ENCODE measurements at places on chromosomes 13 and 19.

DNA sequence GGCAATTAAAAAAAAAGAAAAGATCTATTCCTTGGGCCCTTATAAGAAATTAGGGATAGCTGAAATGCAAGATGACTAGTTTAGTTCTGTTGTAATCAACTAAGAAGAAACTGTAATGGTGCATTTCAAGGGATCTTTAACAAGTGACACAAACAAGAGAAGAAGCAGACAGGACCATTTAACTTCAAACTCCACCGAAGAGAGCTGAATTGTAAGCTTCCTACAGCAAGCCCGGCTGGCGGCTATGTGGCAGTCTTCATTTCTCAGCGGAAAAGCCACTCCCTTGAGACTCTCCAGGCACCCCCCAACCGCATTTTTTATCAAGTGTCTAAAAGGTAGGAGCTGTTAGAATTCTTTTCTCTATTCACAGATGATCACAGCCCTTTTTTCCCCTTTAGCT lies 305.2 kb upstream of the ZNF507 start:
- H3K27me3 ChIP-seq = peaks cover 52% of the 10 kb centered on the region
- H3K27ac ChIP-seq = no peak overlapping the region
- no peak overlapping the region for H3K4me3 ChIP-seq

DNA sequence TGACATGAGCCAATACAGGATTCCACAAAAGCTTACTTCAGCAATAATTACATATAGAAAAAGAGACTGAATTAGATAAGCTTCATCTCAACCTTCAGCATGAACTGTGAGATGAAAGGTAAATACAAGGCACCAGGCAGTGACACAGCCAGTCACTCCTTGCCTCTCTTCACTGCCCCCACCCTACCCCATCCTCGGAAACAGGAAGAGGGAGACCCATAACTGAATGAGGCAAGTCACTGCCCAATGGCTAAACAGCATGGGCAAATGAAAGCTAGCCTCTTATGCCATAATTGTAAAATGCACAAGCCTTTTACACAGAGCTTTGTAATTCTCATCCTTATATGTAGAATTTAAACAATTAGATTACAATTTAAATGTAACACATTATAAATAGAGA lies 1.7 kb downstream of the ZNF160 start:
- no peaks in the 10 kb centered on the region for H3K27me3 ChIP-seq
- H3K4me3 ChIP-seq = peak overlapping the region; percentile 61
- H3K27ac ChIP-seq = no peak overlapping the region

- no peaks in the 10 kb centered on the region for H3K27me3 ChIP-seq
- H3K27ac ChIP-seq = no peak overlapping the region
- H3K4me1 ChIP-seq = no peaks in the 10 kb centered on the region
- H3K36me3 ChIP-seq = no peaks in the 10 kb centered on the region
- DNase-seq = no peak
These were observed 418.9 kb downstream of the DIAPH3 start for GRCh38 chr13:59744747-59745391.

- DNase-seq = no peak
- H3K4me1 ChIP-seq = peaks cover 5% of the 10 kb centered on the region
- H3K36me3 ChIP-seq = no peaks in the 10 kb centered on the region
- H3K27ac ChIP-seq = no peak overlapping the region
These were observed 18.9 kb upstream of the CLDN10 start for GRCh38 chr13:95533545-95534160.

DNA sequence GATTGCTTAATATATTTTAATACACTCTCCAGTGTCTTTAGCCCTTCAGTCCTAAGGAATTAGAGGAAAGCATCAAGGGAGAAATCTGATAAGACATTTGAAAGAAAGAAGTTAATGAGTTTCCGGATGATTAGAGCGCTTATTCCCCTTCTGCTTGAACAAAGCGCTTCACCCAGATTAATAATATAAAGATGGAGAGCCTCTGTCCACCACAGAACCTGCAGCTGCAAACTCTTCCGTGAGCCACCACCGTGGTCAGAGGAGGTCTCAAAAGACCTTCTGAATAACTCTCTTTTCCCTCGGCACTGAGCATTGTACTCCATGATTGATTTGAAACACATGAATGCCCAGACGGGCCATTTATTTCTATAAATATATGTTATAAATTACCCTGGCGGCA lies 14.2 kb upstream of the TUBGCP3 start:
- H3K36me3 ChIP-seq = no peaks in the 10 kb centered on the region
- no peak overlapping the region for H3K27ac ChIP-seq
- H3K4me3 ChIP-seq = no peak overlapping the region
- H3K27me3 ChIP-seq = no peaks in the 10 kb centered on the region

- no peak overlapping the region for H3K27ac ChIP-seq
- H3K27me3 ChIP-seq = no peaks in the 10 kb centered on the region
- peaks cover 24% of the 10 kb centered on the region for H3K4me1 ChIP-seq
These were observed 1.5 kb downstream of the PHF11 start for GRCh38 chr13:49497272-49497671.

DNA sequence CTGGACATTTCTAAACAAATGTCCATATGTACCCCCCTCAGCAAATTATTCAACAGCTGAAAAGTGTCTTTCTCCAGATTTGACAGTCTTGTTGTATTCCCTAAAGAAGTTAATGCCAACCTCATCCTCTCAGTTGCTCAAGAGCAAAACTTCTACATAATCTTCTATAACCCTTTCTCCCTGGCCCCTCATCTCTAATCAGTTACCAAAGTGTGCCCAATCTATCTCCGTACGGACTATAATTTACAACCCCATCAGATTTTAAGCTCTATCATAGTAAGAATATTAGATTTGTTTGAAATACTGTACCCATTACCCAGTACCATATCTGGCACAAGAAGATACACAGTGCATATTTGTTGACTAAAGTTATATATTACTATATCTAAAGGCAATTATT lies 101.5 kb downstream of the FGF14 start:
- no peaks in the 10 kb centered on the region for H3K27me3 ChIP-seq
- H3K36me3 ChIP-seq = no peaks in the 10 kb centered on the region
- DNase-seq = no peak
- H3K4me3 ChIP-seq = no peak overlapping the region
- H3K4me1 ChIP-seq = no peaks in the 10 kb centered on the region
- H3K27ac ChIP-seq = no peak overlapping the region

GRCh38 chr13:94515374-94515773 lies 35.9 kb upstream of the DCT start:
- no peaks in the 10 kb centered on the region for H3K4me1 ChIP-seq
- no peaks in the 10 kb centered on the region for H3K36me3 ChIP-seq
- H3K27me3 ChIP-seq = no peaks in the 10 kb centered on the region

GRCh38 chr13:59024434-59024833 lies 1139.3 kb downstream of the DIAPH3 start:
- H3K4me3 ChIP-seq = no peak overlapping the region
- H3K27me3 ChIP-seq = no peaks in the 10 kb centered on the region
- H3K27ac ChIP-seq = no peak overlapping the region
- DNase-seq = no peak

DNA sequence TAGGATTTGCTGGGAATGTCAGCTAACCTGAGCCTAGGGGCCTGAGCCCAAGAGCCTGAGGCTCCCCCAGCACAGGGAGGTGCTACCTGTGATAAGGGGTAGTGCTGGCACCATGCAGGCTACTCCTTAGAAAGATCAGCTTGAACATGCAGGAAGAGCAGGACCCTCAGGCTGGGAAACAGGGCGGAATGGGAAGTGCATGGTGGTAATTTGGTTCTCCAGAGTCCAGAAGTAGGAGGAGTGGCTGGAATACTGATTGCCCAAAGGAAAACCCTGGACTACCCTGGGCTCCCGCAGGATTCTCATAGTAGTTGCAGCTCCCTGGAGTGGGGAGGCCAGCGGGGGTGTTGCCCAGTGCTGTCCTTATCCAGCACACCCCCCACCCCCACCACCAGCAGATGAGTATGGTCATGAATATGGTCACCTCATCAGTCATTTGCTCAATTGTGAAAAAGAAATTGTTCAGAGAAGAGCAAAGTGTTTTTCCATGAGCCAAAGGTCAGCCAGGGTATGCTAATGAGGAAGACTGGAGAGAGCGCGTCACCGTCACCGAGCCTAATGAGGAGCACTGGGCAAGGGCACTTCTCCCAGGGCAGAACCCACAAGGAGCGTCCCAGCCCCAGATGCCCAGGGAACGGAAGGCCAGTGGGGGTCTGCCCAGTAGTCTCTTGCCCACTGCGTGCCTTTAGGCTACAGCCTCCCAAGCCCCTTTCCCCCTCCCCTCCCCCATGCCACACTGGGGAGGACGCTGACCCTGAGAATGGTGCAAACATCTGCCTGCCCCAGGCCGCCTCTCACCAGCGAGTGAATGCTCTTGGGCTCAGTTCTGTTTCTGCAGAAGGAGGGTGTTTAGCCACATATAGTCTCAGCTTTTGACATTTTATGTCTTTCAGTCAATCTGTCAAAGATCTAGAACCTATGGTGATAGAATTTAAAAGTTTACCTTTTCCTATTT lies 5.3 kb downstream of the SLC25A15 start:
- no peaks in the 10 kb centered on the region for H3K27me3 ChIP-seq
- H3K4me1 ChIP-seq = peaks cover 8% of the 10 kb centered on the region
- no peak for DNase-seq
- no peak overlapping the region for H3K4me3 ChIP-seq

GRCh38 chr13:48533961-48534600 lies 1.2 kb upstream of the RCBTB2 start:
- no peaks in the 10 kb centered on the region for H3K36me3 ChIP-seq
- no peaks in the 10 kb centered on the region for H3K27me3 ChIP-seq

DNA sequence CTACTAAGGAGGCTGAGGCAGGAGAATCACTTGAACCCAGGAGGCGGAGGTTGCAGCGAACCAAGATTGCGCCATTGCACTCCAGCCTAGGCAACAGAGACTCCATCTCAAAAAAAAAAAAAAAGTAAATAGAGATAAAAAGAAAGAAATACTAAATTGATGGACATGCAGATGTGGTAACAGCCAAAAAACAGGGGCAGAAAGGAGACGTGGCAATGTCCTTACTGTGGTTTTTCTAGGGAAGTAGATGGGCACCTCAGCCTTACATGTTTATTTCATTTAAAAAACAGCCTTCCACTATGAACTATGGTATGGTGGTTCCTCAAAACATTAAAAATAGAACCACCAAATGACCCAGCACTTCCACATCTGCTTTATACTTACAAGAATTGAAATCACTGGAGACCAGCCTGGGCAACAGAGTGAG lies 6.5 kb upstream of the EIF3G start:
- H3K4me3 ChIP-seq = no peak overlapping the region
- H3K27me3 ChIP-seq = no peaks in the 10 kb centered on the region
- H3K27ac ChIP-seq = no peak overlapping the region
- DNase-seq = no peak
- H3K36me3 ChIP-seq = peaks cover 17% of the 10 kb centered on the region

- H3K36me3 ChIP-seq = no peaks in the 10 kb centered on the region
- H3K27ac ChIP-seq = no peak overlapping the region
- peaks cover 16% of the 10 kb centered on the region for H3K27me3 ChIP-seq
- no peak for DNase-seq
- H3K4me1 ChIP-seq = no peaks in the 10 kb centered on the region
These were observed 7.1 kb upstream of the KLK5 start for GRCh38 chr19:50959731-50960500.

DNA sequence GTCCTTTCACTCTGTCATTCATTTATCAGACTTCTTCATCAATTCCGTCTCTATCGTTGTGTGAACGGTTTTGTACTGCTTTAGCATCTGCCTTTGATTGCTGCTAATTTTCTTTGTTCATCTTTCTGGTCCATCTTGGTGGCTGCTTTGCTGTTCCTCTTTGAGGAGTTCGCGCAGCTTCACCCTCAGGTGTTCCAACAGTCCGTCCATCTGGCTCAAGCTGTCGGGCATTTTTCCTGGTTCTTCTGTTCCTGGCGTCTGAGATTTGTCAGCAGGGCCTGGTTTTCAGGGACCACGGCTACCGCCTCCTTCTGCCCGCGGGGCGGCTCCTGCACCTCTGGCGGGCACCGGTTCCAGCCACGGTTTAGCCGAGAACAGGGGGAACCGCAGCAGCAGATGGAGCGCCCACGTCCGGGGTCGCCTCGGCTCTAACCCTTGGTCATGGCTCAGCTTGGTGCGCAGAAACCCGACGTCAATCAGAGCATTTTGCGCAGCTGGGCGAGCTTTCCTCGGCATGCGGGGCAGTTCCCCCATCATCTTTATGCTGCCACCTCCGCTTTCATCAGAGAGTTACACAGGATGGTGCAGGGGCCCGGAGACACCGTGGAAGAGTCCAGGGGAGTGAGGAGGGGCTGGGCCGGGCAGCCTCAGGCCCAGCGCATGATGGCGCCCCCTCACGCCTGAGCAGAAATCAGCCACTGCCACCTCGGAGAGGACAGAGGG lies 89.5 kb downstream of the ZNF100 start:
- H3K27me3 ChIP-seq = no peaks in the 10 kb centered on the region
- H3K4me3 ChIP-seq = no peak overlapping the region
- no peaks in the 10 kb centered on the region for H3K4me1 ChIP-seq
- DNase-seq = no peak
- H3K27ac ChIP-seq = no peak overlapping the region
- no peaks in the 10 kb centered on the region for H3K36me3 ChIP-seq

- H3K36me3 ChIP-seq = no peaks in the 10 kb centered on the region
- no peak for DNase-seq
- H3K4me1 ChIP-seq = peaks cover 20% of the 10 kb centered on the region
These were observed 513 bp upstream of the ZNF317 start for GRCh38 chr19:9139609-9140158.

DNA sequence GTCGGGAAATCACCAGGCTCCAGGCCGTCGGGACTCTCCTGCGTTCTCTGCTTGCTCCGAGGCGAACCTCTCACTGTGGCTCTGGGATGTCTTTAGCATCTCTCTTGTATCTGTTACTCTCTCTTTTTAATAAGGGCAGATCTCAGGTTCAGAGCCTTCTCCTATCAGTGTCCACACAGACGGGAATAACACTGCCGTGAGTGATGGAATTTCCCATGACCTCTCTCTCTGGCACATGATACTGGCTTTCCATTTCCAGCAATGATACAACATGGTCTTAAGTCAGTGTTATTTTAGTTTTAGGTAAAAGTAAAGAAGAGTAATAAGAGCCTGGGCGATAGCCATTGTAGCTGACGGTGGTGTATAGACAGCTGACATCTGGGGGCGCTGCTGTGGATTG lies 9.3 kb downstream of the ZNF444 start:
- DNase-seq = no peak
- no peak overlapping the region for H3K27ac ChIP-seq
- H3K4me1 ChIP-seq = no peaks in the 10 kb centered on the region
- no peak overlapping the region for H3K4me3 ChIP-seq
- peaks cover 39% of the 10 kb centered on the region for H3K36me3 ChIP-seq
- no peaks in the 10 kb centered on the region for H3K27me3 ChIP-seq

DNA sequence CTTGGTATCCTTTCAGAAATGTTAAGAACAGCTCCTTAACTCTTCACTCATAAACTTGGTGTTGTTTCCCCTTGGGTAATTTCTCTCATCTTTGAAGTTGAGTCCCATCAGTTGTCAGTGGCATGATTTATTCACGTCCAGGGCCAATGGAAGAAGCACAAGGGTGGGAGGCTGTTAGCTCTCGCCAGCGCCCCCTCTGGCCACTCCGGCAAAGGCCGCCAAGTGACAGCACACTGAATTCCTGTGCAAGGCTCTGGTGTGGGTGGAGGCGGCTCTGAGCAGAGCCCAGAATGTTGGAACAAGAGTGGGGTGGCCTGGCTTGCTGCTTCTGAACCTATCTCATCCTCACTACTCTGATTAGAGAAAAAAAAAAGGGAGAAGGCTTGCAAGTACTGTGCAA lies 13.1 kb upstream of the MEDAG start:
- H3K27ac ChIP-seq = no peak overlapping the region
- H3K4me1 ChIP-seq = peaks cover 7% of the 10 kb centered on the region
- peaks cover 4% of the 10 kb centered on the region for H3K27me3 ChIP-seq
- DNase-seq = peak; percentile 89

GRCh38 chr19:4337906-4338440 lies 654 bp downstream of the STAP2 start:
- no peaks in the 10 kb centered on the region for H3K27me3 ChIP-seq
- H3K4me1 ChIP-seq = peaks cover 25% of the 10 kb centered on the region
- H3K36me3 ChIP-seq = no peaks in the 10 kb centered on the region
- peak; percentile 65 for DNase-seq
- peak overlapping the region; percentile 60 for H3K4me3 ChIP-seq

- no peak overlapping the region for H3K27ac ChIP-seq
- H3K27me3 ChIP-seq = no peaks in the 10 kb centered on the region
- H3K36me3 ChIP-seq = no peaks in the 10 kb centered on the region
- H3K4me1 ChIP-seq = no peaks in the 10 kb centered on the region
These were observed 538.4 kb upstream of the PCDH20 start for GRCh38 chr13:61954092-61954491.

Measured in suprapubic skin (tissue), 4 donors.